Activated CD8-positive, alpha-beta T cell treated with anti-CD3 and anti-CD28 coated beads, Interleukin-2, amount 10 ng/mL, durations not matched to agents 7 days and 5 days (primary cell): ENCODE measurements at places on chromosomes 11 and 22.

DNA sequence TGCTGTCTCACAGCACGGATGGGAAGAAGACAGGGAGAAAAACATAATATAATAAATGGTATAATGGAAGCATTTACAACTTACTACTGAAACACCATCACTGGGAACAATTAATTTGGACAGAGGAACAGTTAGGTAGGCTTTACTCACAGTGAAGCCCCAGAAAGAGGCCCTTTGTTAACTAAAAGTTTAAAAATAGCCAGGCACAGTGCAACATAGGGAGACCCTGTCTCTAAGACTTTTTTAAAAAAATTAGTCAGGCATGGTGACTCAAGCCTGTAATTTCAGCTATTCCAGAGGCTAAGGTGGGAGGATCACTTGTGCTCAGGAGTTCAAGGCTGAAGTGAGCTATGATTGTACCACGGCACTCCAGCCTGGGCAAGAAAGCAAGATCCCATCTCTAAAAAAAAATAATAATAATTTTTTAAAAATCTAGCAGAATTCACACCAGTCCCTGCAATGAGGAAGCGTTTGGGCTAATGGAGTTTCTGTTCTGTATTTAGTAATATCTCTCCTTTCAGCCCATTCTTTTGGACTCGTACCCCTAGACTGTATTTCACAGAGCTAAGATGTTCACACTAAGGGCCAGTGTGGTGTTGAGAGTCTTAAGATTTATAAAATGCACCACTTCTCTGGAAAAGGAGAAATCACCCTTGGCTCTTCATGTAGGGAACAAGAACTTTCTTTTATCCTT is 275.5 kb downstream of the SOX6 start:
- H3K27me3 ChIP-seq: no peaks in the 10 kb centered on the region
- no peak overlapping the region for H3K4me3 ChIP-seq
- no peaks in the 10 kb centered on the region for H3K4me1 ChIP-seq
- no peak for DNase-seq

- no peak overlapping the region for H3K4me3 ChIP-seq
- no peaks in the 10 kb centered on the region for H3K4me1 ChIP-seq
- no peak overlapping the region for H3K27ac ChIP-seq
- peaks cover 10% of the 10 kb centered on the region for H3K27me3 ChIP-seq
- no peak for DNase-seq
- no peaks in the 10 kb centered on the region for H3K36me3 ChIP-seq
Observed at GRCh38 chr11:32280339-32280738, 155.0 kb downstream of the WT1 start.

DNA sequence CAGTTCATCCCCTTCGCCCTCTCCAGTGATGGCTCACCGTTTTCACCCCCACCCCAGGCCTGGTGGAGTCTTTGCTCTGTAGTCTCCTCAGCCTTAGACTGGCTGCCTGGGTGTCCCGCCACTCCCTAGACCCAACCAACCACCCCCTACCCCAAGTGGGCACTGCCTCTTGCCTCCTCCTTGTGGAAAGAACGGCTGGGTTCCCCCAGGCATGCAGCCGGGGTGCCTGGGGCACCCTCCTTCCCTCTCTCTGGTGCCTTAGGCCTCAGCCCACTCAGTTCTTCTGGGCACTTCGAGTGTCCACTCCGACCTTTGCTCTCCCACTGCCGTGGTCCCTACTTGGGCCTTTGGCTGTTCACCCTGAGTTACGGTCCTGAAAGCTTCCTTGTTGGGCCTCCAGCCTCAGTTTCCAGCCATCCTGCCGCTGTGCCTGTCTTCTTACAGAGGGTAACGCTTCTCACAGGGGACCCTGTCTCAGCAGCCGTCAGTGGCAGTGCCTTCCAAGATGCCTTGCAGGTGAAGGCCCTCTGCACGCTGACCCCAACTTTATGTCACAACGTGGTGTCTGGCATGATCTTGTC is 3.1 kb downstream of the GRIK4 start:
- H3K36me3 ChIP-seq: no peaks in the 10 kb centered on the region
- no peak for DNase-seq
- peaks cover 47% of the 10 kb centered on the region for H3K27me3 ChIP-seq
- H3K4me1 ChIP-seq: peaks cover 2% of the 10 kb centered on the region
- H3K27ac ChIP-seq: no peak overlapping the region

DNA sequence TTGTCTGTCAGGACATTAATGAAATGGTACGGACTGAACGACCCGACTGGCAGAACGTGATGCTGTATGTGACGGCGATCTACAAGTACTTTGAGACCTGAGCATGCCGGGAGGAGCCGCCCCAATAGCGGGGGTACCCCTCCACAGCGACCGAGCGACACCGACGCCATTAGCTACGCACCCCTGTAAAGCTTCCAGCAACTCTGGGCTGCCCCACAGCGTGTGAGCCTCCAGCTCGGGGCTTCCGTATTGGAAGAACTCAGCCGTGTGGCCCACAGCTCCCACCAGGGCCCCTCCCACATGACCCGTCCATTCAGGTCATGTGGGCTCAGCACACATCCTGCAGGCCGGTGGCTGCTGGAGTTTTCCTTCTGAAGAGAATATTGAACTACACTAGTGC is 12.9 kb upstream of the ADORA2A start:
- no peaks in the 10 kb centered on the region for H3K27me3 ChIP-seq
- H3K27ac ChIP-seq: no peak overlapping the region
- peaks cover 6% of the 10 kb centered on the region for H3K36me3 ChIP-seq
- H3K4me1 ChIP-seq: peaks cover 16% of the 10 kb centered on the region
- no peak for DNase-seq
- no peak overlapping the region for H3K4me3 ChIP-seq

GRCh38 chr11:1880746-1881441 is 10.8 kb downstream of the PRR33 start:
- no peak overlapping the region for H3K27ac ChIP-seq
- no peaks in the 10 kb centered on the region for H3K36me3 ChIP-seq
- DNase-seq: no peak
- peaks cover 16% of the 10 kb centered on the region for H3K4me1 ChIP-seq

GRCh38 chr11:75345455-75346160 is 5.9 kb downstream of the ARRB1 start:
- DNase-seq: no peak

- H3K36me3 ChIP-seq: no peaks in the 10 kb centered on the region
- DNase-seq: no peak
- peaks cover 37% of the 10 kb centered on the region for H3K4me1 ChIP-seq
- H3K27me3 ChIP-seq: no peaks in the 10 kb centered on the region
- peak overlapping the region; percentile 1 for H3K4me3 ChIP-seq
Observed at GRCh38 chr22:36399472-36399778, 11.7 kb upstream of the MYH9 start.

DNA sequence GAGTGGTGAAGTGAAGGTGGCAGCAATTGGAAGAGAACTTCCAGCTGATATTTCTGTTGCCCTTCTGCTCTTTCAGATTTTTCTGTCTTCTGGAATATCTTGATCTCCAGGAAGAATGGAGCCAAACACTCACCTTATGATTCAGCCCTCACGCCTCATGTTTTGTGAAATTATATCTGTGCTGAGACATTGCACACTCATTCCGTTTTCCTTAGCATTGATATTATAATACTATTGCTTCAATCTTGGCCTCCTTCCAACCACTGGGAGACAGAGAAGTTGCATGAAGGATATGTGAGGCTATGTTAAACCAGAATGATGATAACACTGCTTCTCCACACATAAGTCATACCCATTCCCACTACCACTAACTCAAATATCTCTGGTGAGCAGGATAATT is 177.9 kb downstream of the ETS1 start:
- no peak for DNase-seq
- H3K27ac ChIP-seq: no peak overlapping the region
- H3K4me1 ChIP-seq: peaks cover 19% of the 10 kb centered on the region
- H3K4me3 ChIP-seq: no peak overlapping the region
